ENCODE measurements at places on chromosomes 1 and 21. TPM values are rescaled to one million over a fixed set of nuclear protein-coding genes. Genes with fewer than 3 reads are reported as not detected.

The RGS1 gene
- not detected for total RNA-seq

The SIPA1L2 gene
- 6.0 TPM for total RNA-seq

The APOBEC4 gene
- total RNA-seq = not detected

The MRAP gene
- 0.34 TPM for total RNA-seq

The S100A12 gene
- not detected for total RNA-seq

The RASAL2 gene
- 7.3 TPM for total RNA-seq

The SKI gene
- total RNA-seq = 11.2 TPM

The THBS3 gene
- 34.0 TPM for total RNA-seq

The LRRC53 gene
- not detected for total RNA-seq

The CGN gene
- total RNA-seq = under 0.01 TPM

The MMP23B gene
- total RNA-seq = 4.6 TPM

The CELA2A gene
- total RNA-seq = not detected

The TRMT1L gene
- total RNA-seq = 21.0 TPM

The GRIK3 gene
- total RNA-seq = not detected

The ACTN2 gene
- not detected for total RNA-seq

The GREM2 gene
- total RNA-seq = 0.63 TPM

The TEDDM1 gene
- not detected for total RNA-seq

The NTRK1 gene
- 0.16 TPM for total RNA-seq

The CRYBG2 gene
- total RNA-seq = under 0.01 TPM

The NCDN gene
- 19.1 TPM for total RNA-seq

The LCE1C gene
- not detected for total RNA-seq

The TMEM51 gene
- 2.8 TPM for total RNA-seq

The SLC5A9 gene
- total RNA-seq = not detected

The PM20D1 gene
- total RNA-seq = 0.09 TPM

The PLA2G2F gene
- total RNA-seq = not detected

The MFSD2A gene
- total RNA-seq = 0.69 TPM

The VCAM1 gene
- total RNA-seq = 20.8 TPM

The CLCNKB gene
- total RNA-seq = 0.17 TPM

The TP73 gene
- total RNA-seq = not detected

The TMPRSS3 gene
- not detected for total RNA-seq

The PDE4B gene
- 8.8 TPM for total RNA-seq

The CCDC190 gene
- total RNA-seq = 0.26 TPM
